ENCODE measurements at places on chromosomes 5 and 9. TPM values are rescaled to one million over a fixed set of nuclear protein-coding genes. Genes with fewer than 3 reads are reported as not detected.

SPAG8 gene
- total RNA-seq, result 1.9 TPM

- DNase-seq, result no peak
Measured at GRCh38 chr5:104223885-104224773, 661.5 kb upstream of the NUDT12 start.

GRCh38 chr5:170553218-170553617 lies 49.4 kb downstream of the KCNIP1 start:
- DNase-seq, result no peak

HAPLN1 gene
- total RNA-seq, result not detected

GRCh38 chr5:177473443-177474001 lies at the start of gene DBN1:
Gene DBN1 (minus strand): TSS chr5:177473634. CDS start chr5:177473521, 113 bp downstream.
- peak; percentile 46 for DNase-seq

GRCh38 chr5:54986269-54986654 lies 869 bp upstream of the ESM1 start:
- no peak for DNase-seq

GRCh38 chr9:121947775-121948174 lies 145.3 kb downstream of the TTLL11 start:
- no peak for DNase-seq

DNA sequence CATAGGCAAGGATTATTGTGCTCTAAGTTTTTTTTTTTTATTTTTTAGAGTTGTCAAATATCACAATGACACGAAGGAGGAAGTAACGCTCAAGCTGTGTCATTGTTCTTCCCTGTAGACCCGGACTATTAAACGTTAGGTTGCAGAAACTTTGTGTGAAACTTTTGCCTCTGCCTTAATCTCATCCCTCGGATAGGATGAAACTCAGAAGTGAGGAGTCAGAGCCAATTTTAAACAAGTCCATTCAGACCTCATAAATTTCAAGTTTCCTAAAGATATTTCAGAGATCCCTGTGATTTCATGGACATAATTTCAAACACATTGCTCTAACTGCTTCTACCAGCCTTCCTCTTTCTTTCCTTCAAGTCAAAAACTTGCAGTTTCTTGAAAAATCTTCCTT lies 98.7 kb upstream of the C6 start:
- no peak for DNase-seq

DNA sequence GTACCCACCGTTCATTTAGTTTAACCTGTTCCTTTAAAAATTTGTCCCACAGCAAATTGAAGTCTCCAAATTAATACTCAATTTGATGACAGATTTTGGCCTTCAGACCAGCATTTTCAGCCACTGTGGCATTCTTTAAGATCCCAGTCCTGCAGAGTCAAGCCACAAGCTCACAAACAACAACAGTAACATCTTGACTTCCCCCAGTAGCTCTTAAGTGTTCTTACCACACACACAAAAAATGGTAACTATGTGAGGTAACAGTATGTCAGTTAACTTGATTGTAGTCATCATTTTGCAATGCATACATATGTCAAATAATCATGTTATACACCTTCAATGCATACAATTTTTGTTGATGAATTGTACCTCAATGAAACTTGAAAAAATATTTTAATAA lies 247.9 kb downstream of the LURAP1L start:
- no peak for DNase-seq

SPINK4 gene
- 77.8 TPM for total RNA-seq

DNA sequence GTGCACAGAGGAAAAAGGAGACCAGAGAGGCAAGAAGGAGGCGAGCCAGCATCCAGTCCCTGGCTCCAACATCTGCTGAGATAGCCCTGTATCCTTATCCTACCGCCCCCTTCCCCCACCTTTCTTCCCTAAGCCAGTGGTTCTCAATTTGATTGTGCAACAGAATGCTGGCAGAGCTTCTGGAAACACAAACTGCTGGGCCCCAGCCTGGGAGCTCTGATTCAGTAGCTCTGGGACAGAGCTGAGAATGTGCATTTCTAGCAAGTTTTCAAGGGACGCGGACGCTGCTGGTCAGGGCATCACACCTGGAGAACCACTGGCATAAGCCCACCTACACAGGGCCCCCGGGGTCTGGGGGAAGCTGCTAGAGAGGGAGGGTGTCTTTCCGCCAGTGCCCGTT lies 21.1 kb downstream of the AK8 start:
- DNase-seq, result peak; percentile 43

DNA sequence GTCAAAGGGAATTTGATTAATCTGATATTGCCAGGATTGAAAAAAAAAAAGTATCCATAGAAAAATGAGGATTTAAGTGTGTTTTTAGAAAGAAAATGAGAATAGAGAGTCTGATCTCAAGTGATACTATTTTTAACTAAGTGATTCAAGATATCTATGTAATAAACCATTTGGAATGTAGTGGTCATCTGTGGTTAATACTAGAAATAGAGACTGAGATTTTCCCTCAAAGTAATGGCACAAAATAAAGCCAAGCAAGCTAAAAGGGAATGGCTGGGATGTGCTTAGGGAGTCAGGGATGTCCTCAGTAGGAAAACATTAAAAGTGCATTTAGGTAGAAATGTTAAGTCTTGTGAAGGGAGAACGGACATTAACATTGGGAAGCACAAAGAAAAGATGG lies 90.6 kb downstream of the FBXO4 start:
- no peak for DNase-seq

NPDC1 gene
- 58.0 TPM for total RNA-seq

SPATA31C1 gene
- not detected for total RNA-seq

- no peak for DNase-seq
Measured at GRCh38 chr5:32834251-32834650, 123.1 kb downstream of the NPR3 start.

IL5 gene
- total RNA-seq, result not detected

WHRN gene
- 5.4 TPM for total RNA-seq

DNA sequence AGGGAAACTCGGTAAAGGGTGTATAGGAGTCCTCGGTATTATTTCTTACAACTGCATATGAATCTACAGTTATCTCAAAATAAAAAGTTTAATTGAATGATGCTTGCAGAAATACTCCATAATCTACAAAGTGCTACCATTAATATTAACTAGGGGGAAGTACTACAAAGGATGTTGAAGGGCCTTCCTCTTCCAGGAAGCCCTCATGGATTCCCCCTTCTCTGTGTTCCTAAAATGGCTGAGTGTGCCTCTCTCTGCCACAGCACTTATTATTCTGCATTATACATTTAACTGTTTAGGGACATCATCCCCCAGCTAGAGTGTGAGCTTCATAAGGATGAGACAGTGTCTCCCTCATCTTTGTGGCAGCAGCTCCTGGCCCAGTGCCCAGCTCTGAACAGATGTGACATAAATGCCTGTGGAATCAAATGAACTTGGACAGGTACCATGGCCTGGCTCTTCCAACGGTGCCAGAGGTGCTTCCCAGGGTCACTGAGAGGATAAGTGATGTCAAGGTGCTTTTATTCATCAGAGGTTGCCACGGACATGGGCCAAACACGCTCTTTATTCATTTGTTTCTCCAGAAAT lies 99.5 kb downstream of the PAX5 start:
- DNase-seq, result no peak

DNA sequence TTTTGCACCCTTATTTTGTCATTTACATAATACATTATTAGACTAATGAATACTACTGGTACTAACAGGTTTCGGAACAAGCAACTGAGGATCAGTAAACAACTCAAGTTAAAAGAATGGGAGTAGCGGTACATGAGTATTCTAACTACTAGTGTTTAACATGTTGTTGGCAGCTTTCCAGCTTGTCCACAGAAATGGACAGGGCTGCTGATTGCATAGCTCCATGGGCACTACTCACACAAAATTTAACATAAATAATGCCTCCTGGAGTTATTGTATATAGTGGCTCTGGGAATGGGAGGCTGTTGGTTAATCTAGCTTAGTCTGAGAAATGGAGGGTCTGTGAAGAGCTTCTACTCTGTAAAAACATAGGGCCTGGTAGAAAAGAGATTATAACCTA lies 6.7 kb downstream of the NCBP1 start:
- DNase-seq, result no peak
